ENCODE measurements at places on chromosomes 11 and 22.

GRCh38 chr11:124644426-124645280 lies 22.0 kb downstream of the TBRG1 start:
- DNase-seq, result no peak

- no peak for DNase-seq
Measured at GRCh38 chr11:125070699-125071254, 7.7 kb downstream of the SLC37A2 start.

GRCh38 chr11:96614846-96615245 lies 225.0 kb downstream of the JRKL start:
- DNase-seq, result no peak

DNA sequence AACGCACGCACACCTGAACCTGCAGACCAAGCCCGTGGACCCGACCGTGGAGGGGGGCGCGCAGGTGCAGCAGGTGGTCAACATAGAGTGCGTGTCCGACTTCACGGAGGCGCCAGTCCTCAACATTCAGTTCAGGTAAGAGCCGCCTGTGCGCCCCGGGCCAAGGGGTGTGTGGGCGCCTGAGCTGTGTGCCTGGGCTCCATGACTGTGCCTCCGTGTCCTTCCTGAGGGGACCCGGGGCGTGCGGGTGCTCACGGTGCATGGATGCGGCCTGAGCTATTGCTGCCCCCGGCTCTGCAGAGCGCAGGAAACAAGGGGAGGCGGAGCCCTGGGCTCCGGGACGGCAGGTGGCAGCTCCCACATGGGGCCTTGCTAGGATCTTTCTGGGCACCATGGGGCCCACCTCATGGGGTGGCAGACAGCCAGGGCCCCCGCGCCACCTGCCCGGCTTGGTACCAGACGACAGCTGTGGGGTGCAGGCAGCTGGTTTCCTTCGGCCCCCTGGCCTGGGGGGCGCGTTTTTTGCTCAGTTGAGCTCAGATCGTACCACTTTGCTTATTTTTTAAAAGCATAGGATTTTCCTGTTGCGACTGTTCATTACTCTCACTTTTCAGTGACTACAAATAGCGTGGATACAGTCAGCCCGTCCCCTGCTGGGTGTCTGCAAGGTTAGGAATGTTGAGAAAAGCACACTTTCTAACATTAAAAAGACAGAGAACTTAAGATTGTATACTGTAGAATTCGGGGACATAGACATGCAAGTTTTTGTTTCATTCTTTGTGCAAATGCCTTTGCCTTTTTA lies 28.3 kb downstream of the MUC6 start:
- no peak for DNase-seq

- no peak for DNase-seq
Measured at GRCh38 chr11:45289369-45289768, 3.2 kb upstream of the SYT13 start.
